ENCODE measurements at places on chromosomes 16 and 17.

GRCh38 chr17:49715717-49716279 lies 8.0 kb upstream of the SLC35B1 start:
- no peak for DNase-seq

- no peak for DNase-seq
These were observed 4.8 kb downstream of the EEF2K start for GRCh38 chr16:22210854-22211253.

DNA sequence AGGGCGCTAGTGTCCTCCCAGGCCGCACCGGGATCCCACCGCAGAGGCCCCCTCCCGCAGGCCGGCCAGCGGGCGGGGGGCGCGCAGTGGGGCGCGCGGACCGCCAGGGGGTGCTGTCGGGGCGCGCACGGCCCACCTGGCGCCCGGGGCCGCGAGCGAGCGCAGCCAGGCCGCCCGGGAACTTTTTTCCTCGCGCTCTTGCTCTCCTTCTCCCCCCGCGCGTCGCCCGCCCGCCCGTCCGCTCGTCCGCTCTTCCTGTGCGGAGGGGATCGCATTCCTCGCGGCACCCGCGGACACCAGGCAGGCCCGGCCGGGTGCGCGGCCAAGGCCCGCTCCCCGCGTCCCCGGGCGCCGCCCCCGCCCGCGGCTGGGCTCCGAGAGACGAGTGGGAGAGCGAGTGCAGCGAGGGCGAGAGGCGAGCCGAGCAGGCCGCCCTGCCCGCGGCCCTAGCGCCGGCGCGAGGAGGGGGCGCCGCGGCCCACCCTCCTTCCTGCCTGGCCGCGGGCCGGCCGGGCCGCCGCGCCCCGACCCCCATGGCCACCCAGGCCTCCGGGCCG lies at the start of gene RAI1:
RAI1 (plus strand) TSS at position 272 of the 557 bp plus-strand sequence. CDS start 111,491 bp downstream, outside the sequence.
- peak; percentile 81 for DNase-seq

DNA sequence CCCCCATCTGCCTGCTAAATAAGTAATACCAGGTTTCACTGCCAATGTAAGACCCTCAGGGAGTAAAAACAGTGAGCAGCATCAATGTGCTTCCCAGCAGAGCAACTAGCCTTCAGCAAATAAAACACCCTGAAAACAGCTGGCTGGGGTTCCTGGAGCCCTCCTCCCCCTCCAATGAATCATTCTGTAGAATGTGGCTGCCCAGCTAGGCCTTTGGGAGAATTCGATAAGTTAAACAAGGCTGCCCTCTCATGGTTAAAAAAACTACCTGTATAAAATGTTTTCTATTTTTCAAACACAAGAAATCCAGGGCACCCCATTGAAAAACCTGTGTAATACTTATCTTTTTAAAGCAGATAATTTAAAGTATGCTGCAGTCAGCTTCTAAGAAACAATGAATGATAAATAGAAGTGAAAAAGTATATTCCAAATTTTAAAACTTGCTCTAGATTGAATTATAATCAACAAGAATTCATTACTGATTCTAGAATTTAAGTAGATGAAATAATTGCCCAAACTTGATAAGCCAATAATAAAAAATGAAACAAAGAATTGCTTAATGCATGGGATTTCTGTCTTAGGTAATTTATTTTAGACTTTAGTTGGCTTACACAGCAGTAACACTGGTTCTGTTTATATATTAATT lies 9.4 kb upstream of the TOM1L1 start:
- DNase-seq: peak; percentile 50

GRCh38 chr17:17873450-17873991 lies 36.7 kb upstream of the SREBF1 start:
- no peak for DNase-seq

DNA sequence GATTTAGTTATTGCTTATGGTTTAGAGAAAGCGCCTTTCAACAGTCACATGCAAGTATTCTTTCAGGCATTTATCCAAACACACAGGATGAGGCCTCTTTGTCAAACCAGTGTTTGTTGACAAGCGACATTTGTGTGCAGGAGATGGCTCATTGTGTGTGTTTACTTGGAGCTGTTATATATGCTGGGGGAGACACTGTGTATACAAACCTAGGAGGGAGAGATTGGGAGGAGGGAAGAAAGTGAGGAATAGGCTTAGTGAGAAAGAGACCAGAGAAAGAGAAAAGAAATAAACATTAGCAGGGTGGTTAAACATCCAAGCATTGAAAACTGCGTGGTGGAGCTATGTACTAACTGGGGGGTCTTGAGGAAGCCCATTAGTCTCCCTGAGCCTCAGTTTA lies 437.6 kb downstream of the MAF start:
- no peak for DNase-seq

DNA sequence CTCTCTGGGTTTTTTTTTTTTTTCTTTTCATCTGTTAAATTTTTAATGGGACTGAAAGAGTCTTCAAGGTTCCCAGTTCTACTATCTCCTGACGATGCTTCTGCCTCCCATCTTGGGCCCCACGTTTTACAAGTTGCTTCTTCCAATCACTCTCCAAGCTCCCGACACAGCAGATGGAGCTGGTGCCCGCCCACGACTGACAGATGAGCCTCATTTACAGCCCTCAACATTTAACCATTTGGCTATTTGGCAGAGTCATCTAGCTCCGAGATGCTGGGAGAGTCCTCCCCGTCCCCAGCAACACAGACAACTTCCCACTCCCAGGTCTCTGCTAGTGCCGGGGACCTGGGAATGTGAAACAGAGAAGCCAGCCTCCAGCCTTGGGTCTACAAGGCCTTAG lies 276.9 kb downstream of the SHISA9 start:
- DNase-seq: no peak

- DNase-seq: peak; percentile 31
These were observed 9.4 kb upstream of the GCGR start for GRCh38 chr17:81794509-81794908.

DNA sequence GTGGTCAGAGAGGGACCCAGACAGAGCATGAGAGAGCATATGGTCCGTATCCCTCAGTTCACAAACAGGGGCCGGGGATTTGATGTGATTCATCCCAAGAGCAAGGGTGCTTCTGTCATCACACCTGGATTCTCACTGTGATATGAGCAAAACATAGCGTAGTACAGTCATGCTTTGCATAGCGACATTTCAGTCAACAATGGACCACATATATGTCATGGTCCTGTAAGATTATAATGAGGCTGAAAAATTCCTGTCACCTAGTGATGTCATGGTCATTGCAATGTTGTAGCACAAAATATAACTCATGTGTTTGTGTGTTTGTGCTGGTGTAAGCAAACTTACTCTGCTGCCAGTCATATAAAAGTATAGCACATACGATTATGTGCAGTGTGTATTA lies 207.4 kb upstream of the CDH13 start:
- DNase-seq: no peak

GRCh38 chr17:34246446-34246845 lies 8.6 kb upstream of the CCL2 start:
- no peak for DNase-seq

DNA sequence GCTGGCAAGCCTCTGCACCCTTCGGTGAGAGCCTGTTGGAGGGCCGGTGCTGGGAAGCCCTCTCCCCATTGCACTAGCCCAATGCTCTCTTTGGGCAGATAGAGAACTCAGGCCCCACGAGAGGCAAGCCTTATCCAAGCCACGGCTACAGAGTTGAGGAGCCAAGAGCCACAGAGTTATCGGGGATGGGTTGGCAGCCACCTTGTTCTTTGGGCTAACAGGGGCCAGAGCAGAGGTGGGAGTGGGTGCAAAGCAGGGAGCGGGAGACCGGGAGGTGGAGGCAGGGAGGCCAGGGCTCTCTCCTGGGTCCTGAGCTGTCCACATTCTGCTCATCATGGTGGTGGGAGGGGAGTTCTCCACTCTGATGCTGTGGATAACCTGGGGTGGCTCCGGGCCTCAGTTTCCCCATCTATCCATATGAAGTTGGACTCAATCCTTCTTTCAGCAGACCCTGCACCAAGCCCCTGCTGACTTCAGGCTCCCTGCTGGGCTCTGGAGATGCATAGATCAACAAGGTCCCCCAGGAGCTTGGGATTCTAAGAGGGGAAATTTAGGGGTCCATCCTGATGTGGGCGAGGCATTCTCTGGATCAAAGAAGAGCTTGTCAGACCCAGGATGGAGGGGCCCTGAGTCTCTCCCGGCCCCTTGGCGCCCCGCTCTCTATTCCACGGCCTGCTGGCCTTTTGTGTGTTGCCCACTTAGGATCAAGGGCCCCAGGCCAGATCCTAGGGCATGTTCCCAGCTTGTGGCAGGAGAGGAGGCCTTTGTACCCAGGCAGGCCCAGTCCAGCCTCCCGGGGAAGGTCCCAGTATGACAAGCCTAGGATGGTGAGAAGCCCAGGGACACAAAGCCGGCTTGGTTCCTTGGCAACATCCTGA lies 557 bp upstream of the CX3CL1 start:
- DNase-seq: no peak

DNA sequence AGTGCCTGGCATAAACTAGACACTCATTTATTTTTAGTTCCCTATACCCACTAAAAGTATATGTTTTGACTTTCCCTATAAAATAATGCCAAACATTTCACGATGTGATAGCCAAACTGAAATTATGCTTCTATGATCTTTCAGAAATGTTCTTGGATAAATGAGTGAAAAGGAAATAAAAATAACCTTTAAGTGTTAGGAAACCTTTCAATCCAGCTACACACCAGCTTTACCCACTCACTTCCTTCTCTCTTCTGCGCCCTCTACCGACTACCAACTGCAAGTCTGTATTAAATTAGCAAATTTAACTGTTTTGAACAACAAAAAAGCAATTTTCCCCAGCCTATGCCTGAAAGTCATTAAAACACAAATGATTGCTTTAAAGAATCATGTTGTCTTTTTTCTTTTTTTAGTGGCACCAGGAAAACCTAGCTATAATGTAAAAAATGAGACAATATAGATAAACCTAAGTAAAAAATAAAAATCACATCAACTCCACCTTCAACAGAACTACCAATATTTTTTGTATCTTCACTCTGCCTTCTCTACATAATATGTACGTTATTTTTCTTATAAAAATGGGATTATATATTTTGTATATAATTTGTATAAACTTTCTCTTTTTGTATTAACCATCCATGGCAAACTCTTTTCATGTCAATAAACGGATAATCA lies 13.2 kb upstream of the TMEM100 start:
- DNase-seq: peak; percentile 19

GRCh38 chr16:76294396-76295214 lies 17.4 kb downstream of the CNTNAP4 start:
- no peak for DNase-seq

DNA sequence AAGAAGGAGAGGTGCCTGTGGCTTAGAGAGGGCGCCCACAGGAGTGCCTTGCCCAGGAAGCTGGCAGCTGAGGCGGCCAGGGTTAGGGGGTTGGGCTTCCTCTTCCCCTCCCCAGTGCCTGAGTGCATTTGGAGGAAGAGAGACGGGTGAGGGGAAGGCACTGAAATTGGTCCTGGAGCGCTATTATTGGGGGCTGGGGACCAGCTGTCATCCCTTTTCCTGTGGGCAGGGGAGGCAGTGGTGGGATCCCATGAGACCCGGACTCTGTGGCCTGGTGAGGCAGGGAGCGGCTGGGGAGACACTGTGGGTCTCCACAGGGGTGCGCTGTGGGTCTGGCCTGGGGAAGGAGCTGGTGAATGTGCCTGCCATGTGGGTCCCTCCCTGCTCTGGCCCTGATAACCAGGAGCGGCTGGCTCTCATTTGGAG lies 259.7 kb downstream of the SEC14L1 start:
- DNase-seq: no peak

- DNase-seq: no peak
These were observed 58.6 kb upstream of the ENDOV start for GRCh38 chr17:80356231-80356856.

GRCh38 chr17:27765353-27765752 lies 35.0 kb downstream of the NOS2 start:
- DNase-seq: no peak

GRCh38 chr17:49299996-49300395 lies 62.1 kb downstream of the ZNF652 start:
- DNase-seq: no peak

DNA sequence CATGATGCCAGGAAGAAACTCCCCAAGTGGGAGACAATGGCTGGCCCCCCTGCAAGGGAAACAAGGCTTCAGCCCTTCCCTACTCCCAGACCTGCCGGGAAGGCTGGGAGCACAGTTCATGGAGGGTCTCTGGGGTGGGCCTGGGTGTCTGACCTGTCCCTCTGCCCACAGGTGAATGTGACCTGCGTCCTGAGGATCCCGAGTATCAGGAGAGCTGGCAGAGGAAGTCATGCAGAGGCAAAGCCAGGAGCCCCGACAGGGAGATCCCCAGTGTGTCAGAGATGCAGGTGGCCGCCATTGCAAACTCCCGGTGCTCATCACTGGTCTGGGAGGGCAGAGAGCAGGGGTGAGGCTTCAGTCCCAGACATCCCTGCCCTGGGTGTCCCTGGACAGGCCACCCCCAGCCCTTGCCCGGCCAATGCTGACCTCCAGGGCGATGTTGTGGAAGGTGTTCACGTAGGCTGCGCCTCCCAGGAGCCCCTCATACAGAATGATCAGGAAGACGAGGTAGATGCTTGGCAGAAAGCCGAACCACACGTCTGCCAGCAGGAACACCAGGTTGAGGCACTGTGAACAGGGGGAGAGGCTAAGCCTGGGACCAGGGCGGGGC lies 5.3 kb upstream of the NPIPB7 start:
- no peak for DNase-seq

- DNase-seq: no peak
These were observed 122.6 kb downstream of the SHISA6 start for GRCh38 chr17:11363565-11364117.

DNA sequence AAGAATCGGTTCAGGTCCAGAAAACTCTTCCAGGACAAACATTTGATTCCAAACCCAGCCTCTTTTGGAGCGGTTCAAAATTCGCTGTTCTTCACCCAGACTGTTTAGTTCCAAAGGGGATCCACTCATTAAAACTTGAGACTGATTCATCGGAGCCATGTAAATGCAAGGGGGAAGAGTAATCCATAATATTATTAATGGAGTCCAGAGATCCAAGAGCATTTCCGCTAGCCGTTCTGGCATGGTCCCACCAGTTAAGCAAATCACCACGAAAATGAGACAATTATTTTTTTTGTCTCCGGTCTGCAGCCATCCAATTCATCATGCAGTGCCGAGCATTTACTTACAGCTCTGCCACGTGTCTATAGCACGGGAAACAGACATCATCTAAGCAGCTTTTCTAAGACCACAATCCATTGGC lies 15.1 kb downstream of the CDH8 start:
- DNase-seq: no peak

DNA sequence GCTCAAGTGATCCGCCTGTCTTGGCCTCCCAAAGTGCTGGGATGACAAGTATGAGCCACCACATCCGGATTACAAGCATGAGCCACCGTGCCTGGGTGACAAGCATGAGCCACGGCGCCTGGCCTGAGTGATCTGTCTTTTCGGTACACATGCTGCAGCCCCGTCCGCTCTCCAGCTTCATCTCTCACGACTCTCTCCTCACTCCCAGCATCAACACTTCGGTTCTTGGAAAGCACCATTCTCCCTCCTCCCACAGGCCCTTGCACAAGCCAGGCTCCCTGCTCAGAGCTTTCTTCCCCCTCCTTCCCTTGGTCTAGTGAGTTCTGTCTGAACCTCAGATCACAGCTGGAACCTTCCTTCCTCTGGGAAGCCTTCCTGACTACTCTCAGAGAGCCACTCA lies 6.5 kb upstream of the NCBP3 start:
- DNase-seq: no peak

DNA sequence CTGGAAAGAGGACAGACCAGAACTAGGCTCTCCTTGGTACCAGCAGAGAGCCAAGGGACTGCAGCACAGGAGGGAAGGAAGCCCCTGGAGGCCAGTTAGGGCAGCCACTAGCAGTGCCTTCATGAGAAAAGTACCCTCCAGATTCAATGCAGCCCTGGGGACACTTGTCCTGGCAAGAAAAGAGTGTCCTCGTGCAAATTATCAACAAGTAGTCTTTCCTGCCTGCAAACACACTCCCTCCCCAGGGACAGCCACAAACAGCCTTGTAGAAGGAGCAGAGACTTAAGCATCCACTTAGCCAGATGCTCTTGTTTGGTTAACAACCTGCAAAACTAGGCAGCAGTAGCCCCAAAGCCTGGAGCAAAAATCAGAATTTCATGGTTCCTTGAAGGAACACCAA lies 24.3 kb downstream of the CENPV start:
- no peak for DNase-seq

Measured in NCI-H226 (cell line).